ENCODE measurements at places on chromosomes 5 and 9.

DNA sequence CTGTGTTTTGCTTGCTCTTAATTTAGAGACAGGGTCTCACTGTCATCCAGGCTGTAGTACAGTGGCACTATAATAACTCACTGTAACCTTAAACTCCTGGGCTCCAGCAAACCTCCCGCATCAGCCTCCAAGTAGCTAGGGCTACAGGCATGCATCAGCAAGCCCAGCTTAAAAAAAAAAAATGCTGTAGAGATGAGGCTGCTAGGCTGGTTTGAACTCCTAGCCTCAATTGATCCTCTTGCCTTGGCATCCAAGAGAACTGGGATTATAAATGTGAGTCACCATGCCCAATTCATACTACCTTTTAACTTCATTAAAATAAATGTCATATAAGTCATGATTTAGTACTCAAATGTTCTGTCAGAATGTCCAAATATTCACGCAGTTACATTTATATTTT, 2195.7 kb upstream of the C9orf72 start:
- DNase-seq, result no peak

GRCh38 chr9:81989700-81990099, 1.1 kb downstream of the SPATA31D1 start:
- DNase-seq, result no peak

DNA sequence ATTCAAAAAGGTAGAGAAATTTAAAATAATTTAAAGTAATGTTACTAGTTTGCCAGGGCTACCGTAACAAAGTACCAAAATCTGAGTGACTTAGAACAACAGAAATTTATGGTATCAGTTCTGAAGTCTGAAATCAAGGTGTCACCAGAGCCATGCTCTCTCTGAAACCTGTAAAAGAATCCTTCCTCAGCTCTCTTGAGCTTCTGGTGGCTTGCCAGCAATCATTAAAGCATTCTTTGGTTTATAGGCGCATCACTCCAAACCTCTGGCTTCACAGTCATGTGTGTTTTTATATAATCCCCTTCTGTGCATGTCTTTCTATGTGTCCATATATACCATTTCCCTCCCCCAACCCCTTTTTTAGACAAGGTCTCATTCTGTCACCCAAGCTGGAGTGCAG, 220.3 kb downstream of the COX7C start:
- DNase-seq, result no peak

GRCh38 chr9:131100445-131100844, 4.1 kb downstream of the AIF1L start:
- no peak for DNase-seq

DNA sequence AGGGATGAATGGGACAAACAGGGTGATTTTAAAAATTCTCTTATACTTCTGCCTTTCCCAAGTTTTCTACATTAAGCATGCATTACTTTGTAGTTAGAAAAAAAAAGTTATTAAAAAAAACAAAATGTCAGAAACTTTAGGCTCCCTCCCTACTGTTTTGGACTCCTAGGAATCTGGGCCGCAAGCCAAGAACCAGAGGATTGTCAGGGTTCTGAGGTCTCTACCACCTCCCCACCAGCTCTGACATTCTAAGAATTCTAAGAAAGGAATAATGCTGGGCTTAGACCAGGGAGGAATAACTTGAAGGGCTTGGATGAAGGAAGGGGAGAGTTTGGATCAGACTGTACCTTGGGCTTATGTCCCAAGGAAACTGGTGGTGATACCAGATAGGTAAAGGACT, 1.1 kb upstream of the ARHGEF39 start:
- no peak for DNase-seq

- no peak for DNase-seq
These were observed 311.8 kb upstream of the KCNN2 start for GRCh38 chr5:114050087-114050486.

DNA sequence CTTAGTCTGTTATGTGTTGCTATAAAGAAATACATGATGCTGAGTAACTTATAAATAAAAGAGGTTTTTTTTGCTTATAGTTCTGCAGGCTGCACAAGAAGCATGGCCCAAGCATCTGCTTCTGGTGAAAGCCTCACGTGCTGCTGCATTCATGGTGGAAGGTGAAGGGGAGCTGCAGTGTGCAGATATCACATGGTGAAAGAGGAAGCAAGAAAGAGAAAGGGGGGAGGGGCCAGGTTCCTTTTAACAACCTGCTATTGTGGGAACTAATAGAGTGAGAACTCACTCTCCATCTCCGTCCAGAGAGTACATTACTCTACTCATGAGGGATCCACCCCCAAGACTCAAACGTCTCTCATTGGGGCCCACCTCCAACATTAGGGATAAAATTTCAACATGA, 12.5 kb upstream of the PARP8 start:
- no peak for DNase-seq

Measured in NCI-H187 (cell line).